ENCODE measurements at places on chromosomes 7 and 10.

DNA sequence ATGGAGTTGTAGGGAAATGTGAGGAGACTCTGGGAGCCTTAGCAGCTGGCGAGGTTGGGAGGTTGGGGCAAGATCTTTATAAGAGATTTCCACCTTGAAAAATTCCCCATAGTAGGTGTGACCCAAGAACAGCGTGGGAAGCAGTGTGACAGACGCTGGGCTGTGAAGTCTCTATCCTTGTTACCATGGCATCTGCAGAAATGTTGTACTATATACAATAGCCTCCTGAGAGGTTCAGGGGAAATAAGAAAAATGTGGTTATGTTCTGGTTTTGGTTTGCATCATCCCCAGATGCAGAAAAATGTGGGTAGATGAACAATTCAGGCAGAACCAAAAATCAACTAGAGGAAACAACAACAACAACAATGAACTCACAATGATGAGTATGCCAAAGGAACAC is 498.6 kb downstream of the SH2D4B start:
- no peak for DNase-seq

DNA sequence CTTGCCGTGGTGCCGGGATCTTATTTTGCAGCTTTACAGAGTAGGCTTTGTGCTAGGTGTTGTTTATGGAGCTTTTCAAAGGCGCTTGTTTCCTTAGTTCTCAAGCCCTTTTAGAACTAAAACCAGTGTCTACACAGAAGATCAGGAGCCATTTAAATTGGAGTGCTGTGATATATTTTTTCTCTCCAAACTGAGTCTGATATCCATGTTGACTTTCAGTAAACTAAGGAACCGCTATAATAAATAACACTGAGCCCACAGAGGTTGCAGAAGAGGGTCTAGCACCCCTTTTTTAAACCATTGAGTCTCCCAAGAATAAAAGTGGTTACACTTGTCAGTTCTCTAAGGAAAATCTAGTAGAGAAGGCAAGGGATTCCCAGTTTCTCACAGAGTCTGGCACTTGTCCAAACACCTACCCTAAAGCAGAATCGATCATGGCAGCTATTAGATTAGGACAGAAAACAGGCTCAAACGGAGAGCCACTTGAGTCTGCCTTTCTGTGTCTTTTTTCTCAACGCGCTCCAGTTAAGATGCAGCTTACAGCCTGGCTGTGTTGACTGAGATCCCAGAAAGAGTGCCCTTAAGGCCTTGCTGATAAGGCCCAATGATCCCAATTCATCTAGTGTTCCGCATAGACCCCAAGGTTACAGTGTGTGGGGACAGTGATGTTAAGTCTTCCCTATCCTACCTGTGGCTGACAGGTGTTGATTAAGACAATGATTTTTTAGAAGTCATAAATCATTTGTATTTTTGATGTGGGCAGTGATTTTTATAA is 804 bp downstream of the TMEM106B start:
- DNase-seq = peak; percentile 46

GRCh38 chr10:178208-178607 is 43.0 kb downstream of the ZMYND11 start:
- peak; percentile 52 for DNase-seq

- no peak for DNase-seq
Observed at GRCh38 chr10:117688358-117688757, 145.8 kb downstream of the EMX2 start.

DNA sequence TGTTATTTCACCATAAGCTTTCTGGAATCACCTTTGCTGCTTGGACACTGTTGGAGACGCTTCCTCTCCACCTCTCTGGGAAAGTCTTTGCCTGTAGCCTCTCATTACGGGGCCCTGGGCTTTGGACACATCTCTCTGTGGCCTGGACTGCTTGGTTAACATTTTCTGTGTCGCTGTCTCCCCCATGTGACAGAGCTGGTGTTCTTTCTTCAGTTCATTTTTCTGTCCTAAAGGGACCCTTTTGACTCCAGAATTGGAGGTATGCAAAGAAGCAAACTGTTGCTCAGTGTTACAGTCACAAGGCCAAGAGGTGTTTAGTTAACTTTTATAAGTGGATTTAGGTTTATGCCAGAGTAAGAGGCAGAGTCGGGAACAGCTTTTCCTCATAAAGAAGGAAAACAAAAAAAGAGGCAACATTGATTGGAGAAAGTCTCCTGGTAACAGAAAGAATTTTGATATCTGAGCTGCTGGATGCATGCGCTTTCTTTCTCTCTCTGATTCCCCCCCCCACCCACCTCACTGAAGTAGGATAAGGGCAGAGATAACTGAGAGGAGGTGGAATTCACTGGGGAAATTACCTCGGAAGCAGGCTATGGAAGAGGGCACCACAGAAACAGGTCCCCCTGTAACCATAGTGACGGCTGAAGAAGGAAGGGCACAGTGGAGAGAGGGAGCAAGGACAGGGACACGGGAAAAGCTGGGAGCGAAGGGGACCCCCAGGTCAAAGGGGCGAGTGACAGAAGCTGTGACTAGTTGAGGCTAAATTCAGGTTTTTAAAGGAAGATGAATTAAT is 57.8 kb downstream of the LGI1 start:
- DNase-seq = peak; percentile 59

DNA sequence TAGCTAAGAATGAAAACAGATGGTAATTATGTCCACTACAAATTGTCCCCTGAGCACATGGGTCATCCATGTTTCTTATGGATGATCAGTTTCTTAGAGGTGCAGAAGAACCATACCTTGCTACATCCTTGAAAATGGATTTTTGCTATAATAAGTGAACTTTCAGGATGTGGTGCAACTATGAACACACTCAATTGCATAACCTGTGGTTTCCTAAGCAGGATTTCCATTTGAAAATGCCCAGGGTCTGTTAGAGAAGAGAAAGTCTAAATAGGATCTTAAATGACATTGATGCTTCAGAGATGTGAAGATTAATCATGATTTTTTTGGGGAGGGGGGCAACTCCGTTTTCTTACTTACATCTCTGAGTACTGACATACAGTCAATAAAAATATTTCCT is 39.6 kb upstream of the CACNB2 start:
- no peak for DNase-seq

- DNase-seq = no peak
Observed at GRCh38 chr7:31004393-31004792, 40.6 kb downstream of the GHRHR start.

- no peak for DNase-seq
Observed at GRCh38 chr10:93095225-93095624, 21.5 kb downstream of the CYP26A1 start.

GRCh38 chr10:14173391-14173705 is 157.4 kb downstream of the FRMD4A start:
- DNase-seq = no peak

- no peak for DNase-seq
Observed at GRCh38 chr7:158042156-158042880, 545.3 kb downstream of the PTPRN2 start.

DNA sequence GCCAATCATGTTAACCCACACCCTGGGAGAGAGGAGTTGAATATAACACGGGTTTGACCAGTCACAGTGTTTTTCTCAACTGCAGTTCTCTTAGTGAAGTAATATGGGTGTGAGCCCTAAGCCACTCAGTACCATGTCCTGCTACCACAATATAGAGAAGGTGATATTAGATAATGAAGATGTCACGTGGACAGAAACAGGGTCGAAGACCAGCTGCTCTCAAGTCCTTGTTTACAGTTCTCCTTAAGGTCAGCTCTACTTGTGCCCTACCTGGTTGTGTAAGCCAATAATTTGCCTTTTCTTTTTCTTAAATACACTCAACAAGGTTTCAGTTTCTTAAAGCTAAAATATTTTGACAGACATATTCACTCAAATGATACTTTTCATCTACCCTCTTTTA is 128.3 kb upstream of the POT1 start:
- DNase-seq = no peak

- DNase-seq = no peak
Observed at GRCh38 chr10:42551582-42552187, 86.7 kb downstream of the ZNF33B start.

GRCh38 chr7:69868921-69869320 is 270.6 kb downstream of the AUTS2 start:
- no peak for DNase-seq

GRCh38 chr7:31488562-31489203 is 25.2 kb upstream of the ITPRID1 start:
- DNase-seq = peak; percentile 10

GRCh38 chr10:131948501-131948900 is 33.2 kb downstream of the BNIP3 start:
- DNase-seq = no peak

GRCh38 chr7:27129729-27130539 is 623 bp downstream of the HOXA4 start:
- peak; percentile 7 for DNase-seq

- no peak for DNase-seq
Observed at GRCh38 chr10:32051926-32052325, 4.3 kb downstream of the KIF5B start.

DNA sequence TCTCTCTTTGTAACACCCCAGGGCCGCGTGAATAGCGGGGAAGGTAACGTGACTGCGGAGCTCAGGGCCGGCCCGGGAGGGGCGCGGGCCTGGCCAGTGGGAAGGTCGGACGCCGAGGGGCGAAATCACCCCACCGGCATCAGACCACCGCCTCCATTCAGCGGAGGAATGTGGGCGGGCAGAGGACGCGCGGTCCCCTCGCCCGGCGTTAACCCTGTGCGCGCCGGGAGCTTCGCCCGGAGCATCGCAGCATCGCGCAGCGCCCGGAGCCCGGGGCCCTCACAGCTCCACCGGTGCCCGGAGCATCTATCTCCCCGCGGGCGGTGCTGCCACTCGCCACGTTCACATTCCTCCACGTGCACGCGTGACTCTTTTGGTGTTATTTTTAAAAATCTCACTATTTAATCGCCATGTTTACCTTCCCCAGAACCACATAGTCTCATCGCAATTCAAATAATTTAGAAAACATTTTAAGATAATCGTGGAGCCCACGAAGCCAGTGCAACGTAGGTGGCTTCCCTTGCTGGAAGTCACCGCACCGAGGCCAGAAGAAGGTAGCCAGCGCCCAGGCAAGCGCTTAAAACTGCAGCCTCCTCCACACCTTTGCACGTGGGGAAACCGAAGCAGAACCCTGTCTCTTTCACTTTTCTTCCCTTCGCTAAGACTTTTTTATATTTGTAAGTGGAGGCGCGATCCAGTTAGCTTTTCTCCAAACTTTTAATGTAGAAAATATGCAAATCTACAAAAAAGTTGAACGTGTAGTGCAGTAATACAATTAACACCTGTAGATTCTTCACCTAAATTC is 21.8 kb downstream of the FGFBP3 start:
- DNase-seq = peak; percentile 69

- DNase-seq = no peak
Observed at GRCh38 chr7:90461219-90461618, 8.2 kb upstream of the PTTG1IP2 start.

- no peak for DNase-seq
Observed at GRCh38 chr7:360454-361100, 70.6 kb downstream of the FOXL3 start.

GRCh38 chr7:11168650-11169170 is 195.0 kb downstream of the PHF14 start:
- DNase-seq = no peak

- no peak for DNase-seq
Observed at GRCh38 chr7:102387064-102387463, 9.1 kb upstream of the PRKRIP1 start.

GRCh38 chr7:127950233-127950935 is 80.9 kb downstream of the LRRC4 start:
- no peak for DNase-seq

DNA sequence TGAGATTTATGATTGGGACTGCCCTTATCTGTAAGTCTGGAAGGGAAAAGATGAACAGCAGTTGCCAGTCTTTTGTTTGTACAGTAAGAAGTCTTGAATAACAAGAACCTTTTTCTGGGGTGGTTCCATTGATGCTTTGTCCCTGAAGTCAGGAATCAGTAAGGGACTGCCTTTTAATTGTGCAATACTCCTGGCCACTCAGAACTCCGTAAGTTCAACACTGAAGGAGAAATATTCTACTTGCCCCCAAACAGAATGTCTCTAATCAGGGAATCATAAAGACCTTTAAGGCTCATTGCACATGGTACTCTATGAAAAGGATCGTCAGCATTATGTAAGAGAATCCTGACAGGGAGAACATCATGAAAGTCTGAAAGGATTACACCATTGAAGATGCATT is 361.4 kb downstream of the EXOC4 start:
- DNase-seq = peak; percentile 3

GRCh38 chr7:138226001-138226476 is 149.8 kb downstream of the AKR1D1 start:
- DNase-seq = peak; percentile 52

GRCh38 chr10:62063795-62064472 is 162.4 kb downstream of the ARID5B start:
- peak; percentile 46 for DNase-seq

DNA sequence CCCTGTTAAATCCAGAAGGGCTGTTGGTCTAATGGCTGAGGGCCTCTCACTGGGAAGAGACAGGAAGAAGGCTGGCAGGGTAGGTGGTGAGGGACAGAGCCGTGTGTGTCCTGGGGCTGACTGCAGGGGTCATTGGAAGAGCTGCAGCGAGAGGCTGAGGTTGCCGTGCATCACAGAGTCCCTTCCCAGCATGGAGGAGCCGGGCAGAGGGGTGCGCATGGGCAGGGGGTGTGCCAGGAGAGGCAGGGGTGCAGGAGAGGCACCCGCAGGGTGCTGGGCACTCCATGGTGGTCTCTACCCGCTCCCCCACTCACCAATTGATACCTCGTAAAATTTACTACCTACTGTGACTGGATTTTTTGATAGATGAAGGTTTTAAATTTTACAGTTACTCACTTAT is 124.3 kb downstream of the ACTR3B start:
- no peak for DNase-seq

GRCh38 chr7:9200626-9201025 is 767.2 kb downstream of the NXPH1 start:
- no peak for DNase-seq

DNA sequence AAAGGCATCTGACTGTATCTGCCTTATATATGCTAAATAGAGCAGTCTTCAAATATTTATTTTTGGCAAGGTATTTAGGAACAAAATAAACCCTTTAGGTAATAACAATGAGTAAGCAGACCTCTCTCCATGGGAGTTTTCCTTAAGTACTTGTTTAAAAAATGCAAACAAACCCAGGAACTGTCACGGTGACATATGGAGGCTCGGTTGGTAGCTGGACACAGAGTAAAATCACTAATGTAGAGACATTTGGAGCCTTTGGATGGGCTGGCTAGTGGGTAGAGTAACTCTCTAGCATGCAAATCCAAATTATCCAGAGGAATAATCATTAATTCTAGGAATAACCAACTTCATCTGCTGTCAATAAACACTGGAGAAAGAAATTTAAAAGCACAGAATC is 71.6 kb upstream of the LAMB4 start:
- peak; percentile 14 for DNase-seq

DNA sequence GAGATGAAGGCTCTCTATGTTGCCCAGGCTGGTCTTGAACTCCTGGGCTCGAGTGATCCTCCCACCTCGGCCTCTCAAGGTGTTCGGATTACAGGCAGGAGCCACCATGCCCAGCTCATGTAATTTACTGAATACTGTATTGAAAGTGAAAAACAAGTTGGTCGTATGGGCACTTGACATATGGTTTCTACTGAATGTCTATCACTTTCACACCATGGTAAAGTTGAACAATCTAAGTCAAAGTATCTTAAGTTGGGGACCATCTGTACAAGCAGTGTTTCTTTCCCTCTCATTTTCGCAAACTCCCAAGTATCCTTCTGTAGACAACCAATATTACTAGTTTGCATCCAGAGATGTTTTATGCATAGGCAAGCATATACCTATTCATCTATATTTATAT is 116.6 kb downstream of the TMEM178B start:
- no peak for DNase-seq

Measured in mesenchymal stem cell (in vitro differentiated cells and primary cell).